ENCODE measurements at places on chromosomes 5 and 9.

DNA sequence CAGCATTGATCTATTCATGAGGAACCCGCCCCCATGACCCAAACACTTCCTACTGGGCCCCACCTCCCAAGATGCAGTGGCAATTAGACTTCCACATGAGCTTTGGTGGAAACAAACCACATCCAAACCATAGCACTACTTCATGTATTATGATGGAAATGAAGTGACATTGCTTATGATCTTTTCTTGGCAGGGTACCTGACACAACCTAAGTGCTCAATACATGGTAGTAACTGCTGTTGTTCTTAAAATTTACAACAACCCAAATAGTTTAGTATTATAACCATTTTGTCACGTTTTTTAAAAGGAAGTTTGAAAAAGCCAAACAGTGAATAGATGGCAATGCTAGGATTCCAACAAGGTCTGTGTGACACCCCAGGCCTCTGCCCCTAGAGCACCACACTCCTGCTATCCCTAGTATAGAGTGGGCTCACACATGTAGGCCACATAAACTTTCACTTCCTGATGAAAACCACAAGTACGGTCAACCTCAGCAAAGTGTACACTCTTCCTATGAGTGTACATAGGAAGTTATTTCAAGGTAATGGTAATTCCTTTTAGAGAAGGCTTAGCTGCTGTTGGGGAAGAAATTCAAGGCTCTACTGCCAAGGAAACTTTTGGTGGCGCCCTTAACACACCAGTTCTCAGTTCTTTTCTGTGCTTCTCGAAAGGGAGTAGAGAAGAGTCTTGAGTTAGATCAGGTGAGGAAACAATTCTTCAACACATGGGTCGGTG is 97.6 kb downstream of the ARSB start:
- no peak for DNase-seq

DNA sequence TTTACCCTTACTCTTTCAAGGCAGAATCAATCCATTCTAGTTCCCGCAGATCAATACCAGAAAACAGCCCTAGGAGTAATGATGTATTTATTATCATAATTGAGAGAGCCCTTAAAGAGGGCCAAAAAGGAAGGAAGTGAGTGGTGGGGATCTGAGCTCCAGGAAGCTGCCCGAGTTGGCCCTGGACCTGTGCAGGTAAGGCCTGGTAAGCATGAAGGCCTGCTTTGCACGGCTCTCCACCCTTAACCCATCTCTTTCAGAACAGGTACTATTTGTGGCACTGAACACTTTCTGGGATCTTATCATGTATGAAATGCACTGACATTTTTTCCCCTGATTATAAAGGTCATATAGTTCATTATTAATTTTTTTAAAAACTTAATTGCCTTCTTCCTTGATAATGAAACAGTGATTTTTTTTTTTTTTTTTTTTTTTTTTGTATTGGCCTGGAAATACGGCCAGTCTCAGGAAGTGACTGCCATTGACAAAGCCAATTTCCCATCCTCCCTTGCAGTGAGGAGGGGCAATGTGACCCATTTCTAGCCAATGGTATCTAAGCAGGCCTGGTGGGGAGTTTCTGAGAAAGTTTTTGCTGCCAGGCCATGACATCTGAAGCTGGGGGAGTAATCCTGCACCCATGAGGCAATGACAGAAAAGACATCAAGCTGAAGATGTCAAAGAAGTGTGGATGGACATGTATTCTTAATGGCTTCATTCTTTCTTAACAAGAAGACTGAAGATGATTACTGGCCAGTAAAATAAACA is 6.3 kb upstream of the MVB12B start:
- no peak for DNase-seq

- DNase-seq = no peak
These were observed 111.7 kb downstream of the ST8SIA4 start for GRCh38 chr5:100791391-100791790.

GRCh38 chr5:107431998-107432397 is 238.7 kb downstream of the EFNA5 start:
- no peak for DNase-seq

DNA sequence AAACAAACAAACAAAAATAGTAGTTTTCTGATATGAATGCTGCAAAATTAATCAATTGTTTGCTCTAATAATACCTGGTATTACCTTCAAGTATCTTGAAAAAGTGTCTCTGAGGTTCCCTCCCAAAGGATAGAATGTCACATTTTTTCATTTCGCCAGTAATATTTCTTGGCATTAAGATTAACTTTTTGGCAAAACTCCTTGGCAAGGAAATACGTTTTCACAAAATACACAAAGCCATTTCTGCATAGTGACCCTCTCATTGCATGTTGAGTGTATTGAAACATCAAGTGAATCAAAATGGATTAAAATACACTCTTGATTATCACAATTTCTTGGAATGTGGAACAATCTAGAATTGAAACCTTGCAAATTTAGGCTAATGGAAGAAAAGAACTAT is 230.5 kb downstream of the ATPSCKMT start:
- DNase-seq = no peak

- DNase-seq = no peak
These were observed 288.9 kb upstream of the VLDLR start for GRCh38 chr9:2332663-2333062.

DNA sequence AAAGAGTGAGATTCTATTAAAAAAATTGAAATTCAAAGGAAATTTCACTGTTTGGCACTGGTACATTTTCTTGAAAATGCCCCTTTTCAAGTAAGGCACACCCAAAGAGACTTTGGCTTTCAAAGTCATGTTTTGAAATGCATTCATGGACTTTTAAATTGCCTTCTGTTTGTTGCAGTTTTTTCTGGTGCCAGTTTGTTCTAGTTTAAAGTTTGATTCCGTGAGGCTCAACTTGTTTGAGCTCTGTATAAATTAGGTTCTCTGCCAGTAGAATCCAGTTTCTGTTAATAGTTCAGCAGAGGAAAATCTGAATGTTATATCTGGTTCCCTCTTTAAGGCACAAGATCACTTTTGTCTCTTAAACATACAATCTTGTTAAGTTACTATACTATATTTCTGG is 16.4 kb downstream of the ATP6V0E1 start:
- no peak for DNase-seq

All from stimulated activated CD4-positive, alpha-beta T cell treated with anti-CD3 and anti-CD28 coated beads, Interleukin-1b, Interleukin-23, amount 100 ng/mL, for 1 hour (primary cell).